WTC11 (cell line): ENCODE measurements at places on chromosomes 6 and 20.

DNA sequence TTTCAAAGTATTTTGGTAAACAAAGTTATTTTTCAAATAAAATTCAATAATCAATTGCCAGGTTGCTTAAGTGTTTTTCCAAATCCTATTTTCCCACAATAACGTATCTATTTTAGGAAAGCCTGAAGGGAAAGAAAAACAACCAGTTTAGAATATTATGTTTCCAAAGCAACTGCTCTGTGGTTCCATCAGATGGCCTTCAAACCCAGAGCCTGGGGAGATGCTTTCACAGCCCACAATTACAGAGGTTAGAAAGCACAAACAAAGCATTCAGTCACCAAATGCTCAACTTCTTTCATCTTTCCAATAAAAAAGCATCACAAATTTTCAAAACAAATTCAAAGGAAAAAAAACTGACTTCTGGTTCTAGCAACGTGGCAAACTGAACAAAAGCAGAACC lies 66.0 kb downstream of the ELOVL5 start:
- H3K4me3 ChIP-seq, result no peak overlapping the region
- H3K27ac ChIP-seq, result peak overlapping the region; percentile 57; the same call in 1 of the 2 replicates
- no peak for DNase-seq

- no peaks in the 10 kb centered on the region for H3K36me3 ChIP-seq
- H3K27ac ChIP-seq, result no peak overlapping the region
- DNase-seq, result no peak
- H3K4me3 ChIP-seq, result no peak overlapping the region
- H3K27me3 ChIP-seq, result peaks cover 8% of the 10 kb centered on the region
These were observed 136.7 kb upstream of the EEF1E1 start for GRCh38 chr6:8238773-8239683.

DNA sequence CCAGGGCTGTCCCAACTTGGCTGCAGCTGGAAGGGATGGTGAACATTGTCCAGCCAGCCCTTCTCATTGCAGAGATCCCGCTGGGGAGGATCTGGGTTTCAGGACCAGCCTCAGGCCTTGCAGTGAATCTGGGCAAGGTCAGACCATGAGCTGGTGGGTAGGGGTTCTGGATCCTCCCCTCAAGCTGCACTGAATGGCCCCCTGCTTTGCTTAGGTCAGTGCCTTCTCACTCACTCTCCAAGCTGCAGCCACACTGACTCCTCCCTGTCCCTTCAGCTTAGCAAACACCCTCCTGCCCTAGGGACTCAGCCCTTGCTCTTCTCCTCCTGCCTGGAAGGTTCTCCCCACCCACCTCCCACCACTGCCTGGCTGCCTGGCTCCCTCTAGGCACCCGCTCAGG lies 95.3 kb upstream of the KCNG1 start:
- no peak overlapping the region for H3K27ac ChIP-seq
- H3K4me3 ChIP-seq, result no peak overlapping the region
- peaks cover 30% of the 10 kb centered on the region for H3K4me1 ChIP-seq
- DNase-seq, result no peak
- H3K36me3 ChIP-seq, result no peaks in the 10 kb centered on the region

DNA sequence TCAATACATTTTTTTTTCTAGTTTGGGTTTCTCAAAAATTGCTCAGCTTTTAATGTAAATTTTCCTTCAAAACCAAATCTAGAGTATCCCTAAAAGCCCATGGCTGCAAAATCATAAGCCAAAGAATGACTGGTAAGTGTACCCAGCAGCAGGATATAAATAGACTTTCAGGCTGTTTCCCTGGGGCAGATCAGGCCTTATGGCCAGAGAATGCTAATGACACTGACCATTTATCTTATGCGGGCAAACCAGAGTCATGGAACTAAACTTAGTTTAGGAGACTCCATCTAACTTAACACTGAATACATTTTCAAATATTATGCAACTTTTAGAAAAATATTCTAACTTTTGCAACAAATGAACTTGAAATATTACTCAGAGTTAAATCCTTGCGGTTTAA lies 7.4 kb downstream of the OSER1 start:
- peaks cover 51% of the 10 kb centered on the region for H3K36me3 ChIP-seq
- no peaks in the 10 kb centered on the region for H3K27me3 ChIP-seq
- no peak overlapping the region for H3K4me3 ChIP-seq
- H3K27ac ChIP-seq, result no peak overlapping the region

DNA sequence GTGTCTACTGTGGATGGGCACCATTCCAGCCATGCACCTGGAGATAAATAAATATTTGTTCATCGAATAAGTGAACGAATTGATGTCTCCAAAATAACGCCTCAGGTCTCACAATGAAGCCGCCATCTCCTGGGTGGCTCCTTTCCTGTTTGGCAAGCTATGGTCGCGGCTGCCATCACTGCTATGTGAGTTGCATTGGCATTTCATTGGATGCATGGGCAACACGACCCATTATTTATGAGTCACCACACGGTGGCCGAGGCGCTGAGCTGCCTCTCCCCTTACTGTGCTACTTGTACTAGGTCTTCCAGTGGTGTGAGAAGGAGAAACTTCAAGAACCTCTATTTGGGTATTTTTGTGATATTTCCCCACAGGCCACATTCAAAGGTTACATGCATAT lies 21.3 kb upstream of the PDE10A start:
- H3K4me3 ChIP-seq, result no peak overlapping the region
- H3K4me1 ChIP-seq, result peaks cover 4% of the 10 kb centered on the region; the same call in 1 of the 2 replicates
- H3K36me3 ChIP-seq, result no peaks in the 10 kb centered on the region
- no peak for DNase-seq
- H3K27ac ChIP-seq, result no peak overlapping the region
- H3K27me3 ChIP-seq, result no peaks in the 10 kb centered on the region

DNA sequence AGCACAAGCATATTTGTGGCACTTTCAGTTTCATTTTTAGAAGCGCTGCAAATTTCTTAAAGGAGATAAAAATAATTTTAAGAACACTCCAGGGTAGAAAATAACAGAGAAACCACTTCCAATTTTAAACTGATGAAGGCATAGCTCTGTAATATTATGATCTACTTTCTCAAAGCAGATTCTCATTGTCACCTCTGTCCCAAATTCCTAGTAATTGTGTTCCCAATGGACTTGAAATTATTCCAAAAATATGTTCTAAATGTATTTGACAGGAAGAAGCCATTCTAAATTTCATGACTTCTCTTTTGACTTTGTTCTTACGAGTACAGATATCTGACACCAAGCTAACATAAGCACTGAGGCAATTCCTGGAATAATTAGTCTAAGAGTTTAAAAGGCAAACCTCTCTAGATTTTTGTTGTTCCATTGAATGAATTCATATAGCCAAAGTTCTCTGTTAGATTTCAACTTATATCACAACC lies 140.2 kb upstream of the CARMIL1 start:
- no peaks in the 10 kb centered on the region for H3K4me1 ChIP-seq
- no peak overlapping the region for H3K27ac ChIP-seq
- H3K27me3 ChIP-seq, result peaks cover 2% of the 10 kb centered on the region; the same call in 1 of the 2 replicates

DNA sequence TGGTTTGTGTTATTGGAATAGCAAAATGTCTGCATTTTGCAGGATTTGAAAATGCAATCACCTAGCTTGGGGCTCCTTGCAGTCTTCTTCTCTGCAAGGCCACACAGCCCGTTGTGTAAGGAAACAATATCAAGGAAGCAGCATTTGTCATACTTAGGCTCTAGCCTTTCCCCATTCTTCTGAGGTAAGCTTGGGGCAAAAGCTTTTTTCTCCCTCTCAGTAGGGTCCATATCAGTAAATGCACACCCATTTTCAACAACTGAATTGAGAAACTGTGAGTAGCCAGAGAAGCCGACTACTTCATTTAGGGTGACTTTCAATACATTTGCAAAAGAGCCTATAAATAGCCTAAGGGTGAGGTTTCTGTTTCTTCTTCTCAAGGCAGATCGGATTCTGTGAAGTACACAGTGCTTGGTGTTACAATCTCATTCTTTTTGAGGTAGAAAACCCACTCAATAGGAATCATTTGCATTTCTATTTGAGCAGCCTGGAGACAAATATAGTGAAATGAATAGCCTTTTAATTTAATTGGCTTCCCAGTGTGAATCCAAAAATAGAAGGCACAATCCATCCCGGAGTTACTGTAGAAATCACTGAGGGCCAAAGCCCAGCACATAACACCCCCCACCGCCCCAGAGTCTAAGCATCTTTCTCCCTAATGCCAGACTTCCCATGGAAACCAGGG lies 61.8 kb downstream of the BTBD3 start:
- H3K27me3 ChIP-seq, result peaks cover 39% of the 10 kb centered on the region
- peaks cover 29% of the 10 kb centered on the region for H3K4me1 ChIP-seq
- peaks cover 11% of the 10 kb centered on the region for H3K36me3 ChIP-seq
- DNase-seq, result no peak

DNA sequence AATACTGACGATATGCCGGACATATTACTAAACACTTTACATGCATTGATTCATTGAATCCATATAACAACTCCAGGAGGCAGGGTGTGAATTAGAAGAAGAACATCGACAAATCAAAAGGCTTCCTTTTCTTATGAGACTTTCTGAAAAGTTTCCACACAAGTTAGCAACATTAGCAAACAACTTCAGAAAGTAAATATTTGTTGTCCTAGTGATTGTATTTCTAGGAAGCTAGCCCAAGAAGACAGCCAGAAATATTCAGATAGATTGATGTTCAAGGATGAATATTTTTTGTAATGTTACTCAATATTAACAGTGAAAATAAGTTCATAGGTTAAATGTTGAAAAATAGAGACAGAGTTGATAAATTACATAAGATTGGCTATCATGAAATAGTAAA lies 120.6 kb downstream of the GFRAL start:
- no peak overlapping the region for H3K27ac ChIP-seq
- H3K36me3 ChIP-seq, result no peaks in the 10 kb centered on the region
- no peak for DNase-seq
- no peaks in the 10 kb centered on the region for H3K27me3 ChIP-seq
- no peak overlapping the region for H3K4me3 ChIP-seq

- DNase-seq, result no peak
- H3K27me3 ChIP-seq, result no peaks in the 10 kb centered on the region
- 0 out of 2 replicates have a peak, but pooled peaks cover 2% of the 10 kb centered on the region for H3K4me1 ChIP-seq
- peaks cover 5% of the 10 kb centered on the region for H3K36me3 ChIP-seq
- no peak overlapping the region for H3K4me3 ChIP-seq
- no peak overlapping the region for H3K27ac ChIP-seq
These were observed 40.4 kb upstream of the ZMYND8 start for GRCh38 chr20:47396762-47397476.
